Stimulated activated CD8-positive, alpha-beta memory T cell treated with anti-CD3 and anti-CD28 coated beads, Interleukin-7, amount 100 ng/mL, for 1 hour (primary cell): ENCODE measurements at places on chromosomes 5 and 9.

- DNase-seq, result no peak
Measured at GRCh38 chr5:116696366-116696765, 121.7 kb upstream of the SEMA6A start.

DNA sequence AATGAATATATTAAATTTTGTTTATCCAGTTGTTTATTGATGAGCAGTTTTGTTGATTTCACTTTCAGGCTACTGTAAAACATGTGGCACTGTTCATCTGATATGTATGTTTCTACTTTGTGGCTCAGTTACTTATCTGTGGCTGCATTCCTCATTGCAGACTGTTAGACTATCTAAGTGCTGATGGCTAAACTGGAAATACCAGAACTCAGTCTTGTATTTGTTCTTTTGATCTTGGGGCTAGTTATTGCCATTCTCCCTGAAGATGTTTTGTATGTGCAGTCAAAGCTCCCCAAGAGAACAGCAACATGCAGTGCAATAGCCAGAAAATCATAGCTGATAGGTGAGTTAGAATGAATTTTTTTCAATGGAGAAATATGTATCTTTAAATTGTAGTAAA, 162.2 kb downstream of the GADD45G start:
- DNase-seq, result no peak

DNA sequence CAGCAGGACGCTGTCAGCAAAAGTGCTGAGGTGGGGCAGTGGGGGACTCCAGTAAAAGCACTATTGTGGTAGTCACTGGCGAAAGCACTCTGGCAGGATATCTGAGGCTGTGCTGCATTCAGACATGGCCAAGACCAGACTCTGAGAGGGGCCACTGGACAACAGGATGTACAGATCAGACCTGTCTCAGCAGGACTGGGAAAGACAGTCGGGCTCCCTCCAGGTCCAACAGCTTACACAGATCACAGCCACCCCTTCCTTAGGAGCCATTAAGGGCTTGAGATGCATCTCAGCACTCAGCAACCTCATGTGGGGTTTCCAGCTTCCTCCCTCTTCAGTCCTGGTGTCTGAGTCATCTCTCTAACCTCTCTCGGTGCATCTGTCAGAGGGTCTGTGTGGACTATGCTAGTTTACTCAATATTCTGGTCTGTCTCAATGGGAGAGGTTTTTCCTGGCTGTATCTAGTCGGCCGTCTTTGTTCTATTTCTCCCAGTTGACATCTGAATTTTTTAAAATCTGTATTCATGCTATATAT, 154.5 kb downstream of the CWC27 start:
- no peak for DNase-seq

DNA sequence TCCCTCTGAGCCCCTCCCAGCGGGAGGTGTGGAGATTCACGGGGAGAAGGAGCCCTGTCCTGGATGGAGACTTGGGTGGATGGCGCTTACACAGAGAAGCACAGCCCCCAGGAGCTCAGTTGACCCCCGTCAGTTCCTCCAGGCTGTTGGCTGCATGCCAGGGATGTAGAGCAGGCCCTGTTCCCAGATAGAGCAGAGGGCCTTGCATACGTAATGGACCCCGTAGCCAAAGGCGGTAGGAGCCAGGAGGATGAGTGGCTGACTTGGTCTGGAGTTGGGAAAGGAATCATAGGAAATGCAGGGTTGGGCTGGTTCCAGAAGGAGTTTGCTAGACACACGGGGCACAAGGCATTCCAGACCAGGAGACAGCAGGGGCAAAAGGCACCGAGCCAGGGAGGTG, 2.5 kb downstream of the PMPCA start:
- DNase-seq, result no peak

GRCh38 chr9:73869264-73869663, 627.9 kb upstream of the RORB start:
- no peak for DNase-seq

DNA sequence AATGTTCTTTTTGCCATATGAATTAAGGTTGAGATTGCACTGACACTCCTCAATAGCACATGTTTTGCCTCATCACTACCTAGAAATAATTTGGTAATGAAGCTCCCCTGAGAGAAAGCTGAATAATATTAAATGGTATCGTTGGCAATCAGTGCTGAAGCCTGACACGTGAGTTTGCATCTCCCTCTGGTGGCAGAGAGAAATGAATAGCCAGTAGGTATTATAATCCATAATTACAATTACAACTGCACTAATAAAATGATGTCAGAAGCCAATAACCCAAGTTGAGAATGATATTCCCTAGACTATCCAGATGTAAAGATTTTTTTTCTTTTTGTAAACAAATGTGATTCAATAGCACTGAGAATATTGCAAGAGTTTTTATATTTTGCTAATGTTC, 700.3 kb downstream of the PTPRD start:
- DNase-seq, result no peak

DNA sequence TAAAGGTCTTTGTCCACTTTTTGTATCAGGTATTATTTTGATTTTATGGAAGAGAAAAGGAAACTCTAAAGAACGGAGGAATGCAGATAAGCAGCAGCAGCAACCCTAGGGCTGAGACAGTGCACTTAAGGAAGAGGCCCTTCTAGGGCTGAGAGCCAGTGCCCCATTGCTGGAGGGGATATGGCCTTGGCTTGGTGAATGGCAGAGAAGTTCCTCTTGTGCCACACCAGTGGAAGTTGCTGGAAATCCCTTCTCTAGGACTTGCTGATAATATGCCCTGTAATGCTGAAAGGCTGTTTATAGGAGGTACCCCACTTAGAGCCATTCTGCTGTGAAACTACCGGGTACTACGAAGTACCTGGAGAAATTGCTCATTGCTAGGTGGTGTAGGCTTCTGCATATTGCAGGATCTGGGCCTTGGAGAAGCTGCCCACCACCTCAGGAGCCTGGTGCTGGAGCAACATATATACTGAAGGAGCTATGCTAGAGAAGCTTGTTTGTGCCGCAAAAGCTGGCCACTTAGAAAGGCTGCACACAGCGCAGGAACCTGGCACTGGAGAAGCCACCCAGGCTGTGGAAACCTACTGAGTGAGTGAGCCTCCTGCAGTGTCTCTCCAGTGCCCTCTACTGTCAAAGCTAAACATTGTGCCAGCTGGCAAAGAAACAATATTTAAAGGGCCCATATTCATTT, 9.6 kb upstream of the UBTD2 start:
- peak; percentile 16 for DNase-seq

DNA sequence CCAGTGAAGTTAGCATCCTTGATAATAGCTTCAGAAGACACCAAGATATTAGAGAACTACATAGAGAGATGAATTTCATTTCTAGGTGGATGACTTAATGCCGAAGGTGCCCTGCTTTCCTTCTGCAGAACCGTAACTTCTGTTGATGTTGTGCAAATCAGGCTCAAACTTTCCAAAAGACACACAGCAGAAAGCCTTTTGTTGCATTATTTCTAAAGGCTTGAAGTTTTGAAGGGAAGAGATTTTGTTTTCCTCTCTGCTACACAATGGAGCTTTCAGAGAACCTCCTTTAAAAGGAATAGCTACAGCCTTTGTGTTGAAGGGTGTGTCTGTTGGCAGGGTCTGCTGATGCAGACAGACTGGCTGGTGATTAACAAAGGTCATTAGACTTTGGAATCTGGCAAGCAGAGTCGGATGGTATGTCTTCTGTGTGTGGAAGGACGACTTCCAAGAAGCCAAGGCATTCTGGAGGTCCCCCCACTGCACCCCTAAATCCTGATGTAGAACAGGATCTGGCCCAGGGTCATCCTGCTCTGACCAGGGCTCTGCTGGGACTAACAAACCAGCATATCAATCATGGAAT, 57.8 kb downstream of the ZNF462 start:
- DNase-seq, result no peak

GRCh38 chr5:82894716-82895115, 182.5 kb downstream of the TMEM167A start:
- DNase-seq, result no peak

- no peak for DNase-seq
Measured at GRCh38 chr5:19256036-19256435, 732.0 kb downstream of the CDH18 start.

DNA sequence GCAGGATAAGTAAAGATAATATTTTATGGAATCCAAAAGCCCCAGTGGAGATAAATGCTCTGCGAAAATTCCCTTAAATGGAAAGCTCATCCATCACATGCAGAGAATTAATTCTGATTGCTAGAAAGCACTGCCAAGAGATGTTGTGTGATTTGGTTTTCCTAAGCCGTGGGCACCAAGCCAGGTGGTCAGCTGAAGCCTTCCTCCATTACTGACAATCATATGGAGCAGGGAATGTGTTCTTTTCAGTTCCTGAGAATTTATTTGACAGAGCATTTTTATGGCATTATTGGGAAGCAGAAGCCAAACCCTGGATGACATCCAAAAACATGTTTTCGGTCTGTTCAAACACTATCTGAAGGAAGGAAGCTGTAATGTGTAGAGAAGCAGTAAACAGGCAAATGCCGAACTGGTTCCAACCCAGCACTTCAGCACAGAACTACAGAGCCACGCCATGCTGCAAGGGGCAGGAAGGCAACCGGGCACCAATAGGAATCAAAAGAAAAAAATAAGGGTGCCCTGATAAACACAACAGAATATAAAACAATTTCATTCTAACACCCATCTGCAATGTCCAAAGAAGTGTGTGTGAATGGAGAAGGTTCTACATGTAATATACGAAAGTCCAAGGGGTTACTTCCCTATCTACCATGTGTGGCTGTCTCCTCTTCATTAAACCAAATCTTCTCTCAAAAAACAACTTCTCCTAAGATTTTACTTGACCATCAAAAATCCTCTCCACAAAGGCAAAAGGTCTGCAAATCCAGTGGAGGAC, 12.3 kb downstream of the ARSB start:
- no peak for DNase-seq

- DNase-seq, result no peak
Measured at GRCh38 chr5:147906326-147907095, at the start of gene C5orf46. Gene C5orf46 (minus strand): TSS chr5:147906538. CDS start chr5:147906501, 37 bp downstream.

DNA sequence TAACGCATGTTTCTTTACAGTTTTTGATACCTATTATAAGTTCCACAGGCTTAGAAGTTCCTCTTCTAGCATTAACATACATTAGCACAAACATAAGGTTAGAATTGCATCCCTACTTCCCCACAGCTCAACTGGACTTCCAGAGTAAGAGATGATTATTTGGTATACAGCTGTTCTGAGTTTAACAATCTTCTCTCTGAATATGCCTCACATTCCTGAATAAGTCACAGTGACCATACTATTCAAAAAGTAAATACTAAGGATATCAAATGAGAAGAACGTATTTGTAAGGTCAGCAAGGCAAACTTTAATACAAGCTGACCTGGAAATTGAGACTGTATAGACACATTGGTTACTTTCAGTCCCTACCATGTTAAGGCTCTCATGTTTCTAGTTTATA, 21.3 kb downstream of the NR6A1 start:
- DNase-seq, result no peak
